ENCODE measurements at places on chromosomes 4 and X. TPM values are rescaled to one million over a fixed set of nuclear protein-coding genes. Genes with fewer than 3 reads are reported as not detected.

Gene ARX
- not detected for total RNA-seq

Gene SLC10A4
- not detected for total RNA-seq

Gene MXRA5
- total RNA-seq: not detected

Gene GPC3
- not detected for total RNA-seq

Gene TMSB15A
- total RNA-seq: not detected

Gene MAGEB1
- total RNA-seq: not detected

Gene CWH43
- not detected for total RNA-seq

Gene NEUROG2
- not detected for total RNA-seq

Gene CLNK
- total RNA-seq: 2.0 TPM

Gene MAP7D2
- not detected for total RNA-seq

Gene KIT
- not detected for total RNA-seq

Gene SPATA4
- total RNA-seq: not detected

Gene DAPP1
- total RNA-seq: 71.9 TPM

Gene GAB3
- total RNA-seq: 0.38 TPM

Gene DSPP
- total RNA-seq: not detected

Gene SCD5
- total RNA-seq: 0.72 TPM

Gene EPGN
- not detected for total RNA-seq

Gene P2RY4
- total RNA-seq: 0.21 TPM

Gene CTAG1B
- total RNA-seq: not detected

Gene TCEAL5
- not detected for total RNA-seq

Gene PGAM4
- total RNA-seq: not detected

Gene BEX2
- 4.4 TPM for total RNA-seq

Gene GABRB1
- not detected for total RNA-seq

Gene REELD1
- not detected for total RNA-seq

Gene MAGEA2
- not detected for total RNA-seq

Gene ZFP42
- total RNA-seq: not detected

Gene SLC10A3
- 15.6 TPM for total RNA-seq

Gene KCNIP4
- total RNA-seq: not detected

Gene NBDY
- total RNA-seq: 32.9 TPM

Gene OTUD6A
- not detected for total RNA-seq

Gene PCSK1N
- not detected for total RNA-seq

Gene CXorf49
- not detected for total RNA-seq

Gene CDKL5
- total RNA-seq: 2.0 TPM

Gene EDA
- 3.2 TPM for total RNA-seq

Gene CLGN
- 4.2 TPM for total RNA-seq

Gene CXorf51A
- not detected for total RNA-seq

Gene TMPRSS11D
- not detected for total RNA-seq

Gene EDNRA
- total RNA-seq: not detected

Gene DCAF4L1
- total RNA-seq: 0.07 TPM
